NCI-H2081 treated with DMSO at 0.1 percent for 48 hours (cell line): ENCODE measurements at places on chromosomes 4 and X.

GRCh38 chr4:132396636-132397035, 752.5 kb upstream of the PCDH10 start:
- DNase-seq, result no peak

- DNase-seq, result no peak
These were observed 99.5 kb upstream of the SLC4A4 start for GRCh38 chr4:71239365-71239764.

GRCh38 chr4:70660106-70660505, 6.2 kb downstream of the JCHAIN start:
- DNase-seq, result no peak

DNA sequence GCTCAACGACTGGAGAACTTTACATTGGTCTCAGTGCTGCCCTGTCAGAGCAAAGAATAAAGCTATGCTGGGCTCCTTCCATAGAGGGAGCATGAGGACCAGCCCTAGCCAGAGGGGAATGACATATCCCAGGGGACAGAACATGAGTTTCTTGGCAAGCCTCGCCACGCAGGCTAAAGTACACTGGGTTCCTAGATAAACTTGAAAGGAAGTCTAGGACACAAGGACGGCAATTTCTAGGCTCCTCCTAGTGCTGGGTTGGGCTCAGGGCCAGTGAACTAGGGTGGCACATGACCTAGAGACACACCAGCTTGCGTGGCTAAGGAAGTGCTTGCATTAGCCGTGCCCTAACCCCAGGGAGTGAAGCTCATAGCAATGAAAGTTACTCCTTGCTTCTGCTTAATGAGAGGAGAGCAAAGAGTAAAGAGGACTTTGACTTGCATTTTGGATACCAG, 141.0 kb downstream of the MAB21L2 start:
- no peak for DNase-seq

DNA sequence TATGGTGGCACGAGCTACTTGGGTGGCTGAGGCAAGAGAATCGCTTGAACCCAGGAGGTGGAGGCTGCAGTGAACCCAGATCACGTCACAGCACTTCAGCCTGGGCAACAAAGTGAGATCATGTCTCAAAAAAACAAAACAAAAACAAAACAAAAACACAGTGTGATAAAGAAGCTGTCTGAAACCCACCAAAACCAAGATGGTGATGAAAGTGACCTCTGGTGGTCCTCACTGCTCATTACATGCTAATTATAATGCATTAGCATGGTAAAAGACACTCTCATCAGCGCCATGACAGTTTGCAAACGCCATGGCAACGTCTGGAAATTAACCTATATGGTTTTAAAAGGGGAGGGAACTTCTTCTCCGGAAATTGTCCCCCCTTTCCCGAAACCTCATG, 29.4 kb upstream of the OPHN1 start:
- DNase-seq, result no peak

DNA sequence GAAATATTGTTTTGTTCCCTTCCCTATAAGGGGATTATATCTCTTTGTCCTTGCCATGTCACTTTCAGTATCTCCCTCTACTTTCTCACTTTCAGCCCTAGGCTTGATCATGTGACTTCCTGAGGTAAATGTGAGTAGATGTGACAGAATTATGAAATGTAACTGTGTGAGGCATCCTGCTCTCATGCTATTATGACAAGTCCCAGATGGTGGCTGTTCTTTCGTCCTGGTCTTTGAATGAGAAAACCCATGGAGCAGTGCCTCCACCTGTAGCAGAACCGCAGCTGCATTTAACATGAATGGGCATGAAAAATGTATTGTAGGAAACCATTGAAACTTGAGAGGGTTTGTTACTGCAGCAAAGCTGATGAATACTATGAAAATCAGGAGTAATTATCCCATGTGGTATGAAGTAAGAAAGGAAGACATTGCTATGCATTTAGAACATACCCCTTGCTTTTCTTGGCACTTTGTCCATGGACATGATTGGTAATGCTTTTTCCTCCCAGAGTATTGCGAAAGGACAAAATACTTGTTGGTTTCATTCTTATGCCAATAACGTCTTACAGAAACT, 202.2 kb upstream of the GPRIN3 start:
- DNase-seq, result no peak

GRCh38 chrX:7254144-7254543, 106.2 kb upstream of the PUDP start:
- DNase-seq, result no peak

GRCh38 chrX:45762699-45763647, 562.3 kb upstream of the DIPK2B start:
- no peak for DNase-seq

DNA sequence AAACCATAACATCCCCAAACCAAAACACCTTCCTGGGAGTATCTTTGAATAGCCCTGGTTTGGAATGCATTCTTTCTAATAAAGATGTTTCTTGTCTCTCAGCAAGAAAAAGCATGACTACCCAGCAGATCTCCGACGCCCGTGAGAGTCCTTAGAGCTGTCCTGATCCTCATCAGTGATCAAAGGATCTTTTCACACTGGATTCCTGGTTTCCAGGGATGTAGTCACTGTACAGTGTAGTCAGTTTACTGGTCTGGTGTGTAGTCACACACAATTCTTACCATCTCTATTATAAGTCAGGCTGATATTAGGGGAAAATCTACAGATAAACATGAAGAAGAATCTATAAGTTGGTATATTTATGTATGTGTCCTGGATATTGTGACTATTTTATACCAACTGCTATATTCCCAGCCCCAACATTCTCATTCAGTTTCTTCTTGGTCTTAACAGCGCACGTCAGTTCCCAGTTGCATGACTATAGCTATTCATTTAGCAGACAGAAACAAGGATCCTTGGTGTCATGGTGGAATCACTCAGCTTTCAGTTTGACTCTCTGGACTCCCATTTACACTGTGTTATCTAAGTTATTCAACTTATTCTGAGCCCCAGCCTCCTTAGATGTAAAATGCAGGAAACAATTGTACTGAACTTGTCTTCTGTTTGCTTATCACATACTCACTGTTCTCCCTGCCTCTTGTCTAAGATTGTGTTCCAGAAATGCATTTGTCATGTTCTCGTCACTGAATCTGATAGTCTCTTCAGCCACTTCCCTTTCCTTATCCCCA, 68.3 kb downstream of the SLIT2 start:
- DNase-seq, result no peak

DNA sequence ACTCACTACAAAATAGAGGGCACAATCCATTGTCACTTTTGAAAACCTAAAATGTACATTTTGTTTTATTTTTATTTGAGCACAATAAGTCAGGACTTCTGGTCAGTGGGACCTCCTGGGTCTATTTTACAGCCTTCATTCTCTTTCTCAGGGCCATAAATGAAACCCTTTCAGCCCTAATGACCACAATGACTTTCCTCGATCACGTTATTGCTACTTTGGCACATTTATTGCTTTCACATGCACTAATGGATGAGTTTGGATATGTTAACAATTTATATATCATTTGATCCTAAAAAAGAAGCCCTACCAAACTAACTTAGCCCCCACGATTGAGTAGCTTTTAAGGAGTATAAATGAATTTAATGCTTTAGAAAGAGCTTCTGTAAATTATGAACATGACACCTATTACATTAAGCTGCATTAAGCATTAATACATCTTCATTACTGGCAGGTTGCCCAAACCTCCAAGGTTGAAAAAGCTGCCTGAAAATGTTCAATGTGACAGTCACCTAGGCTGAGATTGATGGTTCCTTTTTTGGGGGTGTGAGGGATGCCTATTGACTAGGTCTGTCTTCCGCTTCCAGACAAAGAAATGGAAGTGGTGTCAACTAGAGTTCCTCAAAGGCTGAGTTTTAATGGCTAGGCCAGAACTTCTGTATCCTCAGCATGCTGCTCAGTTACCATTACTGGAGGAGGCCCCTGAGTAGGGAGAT, 296.4 kb downstream of the GPAT3 start:
- DNase-seq, result no peak

DNA sequence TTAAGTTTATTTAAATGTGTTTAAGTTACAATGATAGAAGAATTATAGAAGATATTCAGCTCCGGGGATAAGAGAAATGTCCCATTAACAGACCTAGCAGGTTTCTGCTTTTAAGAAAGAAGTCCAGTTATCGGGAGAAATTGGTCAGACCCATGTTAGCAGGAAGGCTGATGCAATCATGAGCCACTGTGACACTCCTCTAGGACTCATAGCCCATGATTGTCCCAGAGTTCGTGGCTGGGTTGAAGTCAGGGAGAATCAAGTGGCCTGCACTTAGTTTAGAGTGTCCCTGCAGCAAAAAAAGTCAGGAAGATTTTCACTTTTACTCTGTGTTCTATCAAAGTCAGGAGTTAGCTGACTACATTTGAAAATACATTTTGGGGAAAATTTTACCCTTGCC, 72.0 kb downstream of the TMEM144 start:
- no peak for DNase-seq

GRCh38 chrX:25052798-25053534, 37.2 kb upstream of the ARX start:
- DNase-seq, result no peak

GRCh38 chr4:139247241-139247640, 32.8 kb downstream of the MGARP start:
- no peak for DNase-seq

- no peak for DNase-seq
These were observed 22.3 kb upstream of the TMEM150C start for GRCh38 chr4:82583897-82584587.

- no peak for DNase-seq
These were observed at the start of gene ZFP92 for GRCh38 chrX:153411255-153411987. Gene ZFP92 (plus strand): TSS chrX:153411472. CDS start chrX:153418323, 6,851 bp downstream.

DNA sequence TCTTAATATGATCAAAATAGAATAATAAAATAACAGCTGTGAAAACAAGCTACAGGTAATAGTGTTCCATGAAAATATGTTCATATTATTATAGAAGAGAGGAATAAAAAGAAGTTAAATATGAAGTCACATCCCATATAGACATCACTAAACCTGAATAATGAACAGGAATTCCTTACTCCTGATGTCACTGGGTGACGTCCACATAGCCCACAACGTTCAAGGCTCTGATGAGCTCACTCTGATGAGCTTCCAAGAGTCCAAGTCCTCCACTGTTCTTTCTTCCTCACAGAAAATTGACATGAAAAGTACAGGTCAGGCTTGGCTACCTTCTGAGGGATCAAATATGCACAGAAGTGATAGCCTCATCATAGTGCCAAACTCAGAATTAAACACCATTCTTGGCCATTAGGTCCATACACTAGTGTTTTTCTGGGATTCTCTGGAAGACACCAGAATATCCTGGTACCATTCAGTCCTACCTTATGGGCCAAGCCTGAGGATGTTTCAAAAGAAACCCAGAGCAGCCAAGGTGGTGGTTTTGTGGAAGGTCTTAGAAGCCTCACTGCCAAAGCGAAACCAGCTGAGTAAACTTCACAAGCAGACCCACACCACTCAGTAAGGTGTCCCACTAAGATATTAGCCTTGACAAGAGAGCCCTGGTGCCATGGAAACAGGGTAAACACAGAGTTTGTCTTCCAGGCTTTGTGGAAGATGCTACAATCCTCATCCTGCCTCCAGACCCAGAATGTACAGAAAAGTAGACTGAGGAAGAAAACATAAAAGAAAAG, 138.4 kb upstream of the HHIP start:
- no peak for DNase-seq

GRCh38 chr4:128635141-128635954, 174.2 kb upstream of the JADE1 start:
- DNase-seq, result no peak

GRCh38 chr4:106587558-106587957, 219.0 kb upstream of the GIMD1 start:
- no peak for DNase-seq

DNA sequence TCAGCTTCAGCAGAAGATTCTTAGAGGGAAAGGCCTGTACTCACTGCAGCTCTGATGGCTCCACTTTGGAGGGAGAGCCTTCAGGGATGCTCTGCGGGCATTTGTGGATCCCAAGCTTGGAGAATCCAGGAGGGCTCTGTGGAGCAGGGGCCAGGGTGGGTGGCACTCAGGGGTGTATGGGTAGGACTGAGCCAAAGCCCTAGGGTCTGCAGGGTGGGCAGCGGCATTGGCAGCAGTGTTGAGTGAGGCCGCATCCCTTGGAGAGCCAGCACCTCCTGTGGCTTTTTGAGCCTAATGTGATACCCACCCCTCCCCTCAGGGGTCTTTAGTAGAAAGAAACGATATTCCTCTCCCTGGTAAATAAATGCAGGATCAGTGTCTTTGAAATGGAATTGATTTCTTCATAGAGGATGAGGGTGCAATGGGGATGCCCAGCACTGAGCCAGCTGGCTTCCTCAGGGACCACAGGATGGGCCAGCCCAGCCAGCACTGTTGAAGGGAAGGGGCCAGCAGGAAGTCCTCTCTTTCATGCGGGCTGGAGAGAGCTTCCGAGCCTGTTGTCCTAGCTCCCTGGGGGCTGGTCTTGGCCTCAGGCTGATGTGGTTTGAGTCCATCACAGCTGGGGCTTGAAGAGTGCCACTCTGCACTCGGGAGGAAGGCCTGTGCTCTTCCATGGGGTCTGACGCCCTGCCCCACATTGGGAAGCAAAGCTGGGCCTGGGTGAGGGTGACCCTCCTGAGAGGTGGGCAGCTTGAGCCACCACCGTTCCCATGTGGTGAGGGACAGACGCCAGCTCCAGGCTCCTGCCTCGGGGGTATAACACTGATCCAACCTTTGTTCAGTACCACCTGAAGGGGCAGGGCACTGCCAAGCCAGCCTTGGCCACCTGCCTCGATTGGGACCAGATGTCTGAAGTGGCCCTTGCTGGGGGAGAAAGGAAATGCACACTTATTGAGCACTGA, 49.5 kb downstream of the PSAPL1 start:
- no peak for DNase-seq

GRCh38 chrX:133658293-133658911, 243.1 kb upstream of the GPC4 start:
- no peak for DNase-seq

DNA sequence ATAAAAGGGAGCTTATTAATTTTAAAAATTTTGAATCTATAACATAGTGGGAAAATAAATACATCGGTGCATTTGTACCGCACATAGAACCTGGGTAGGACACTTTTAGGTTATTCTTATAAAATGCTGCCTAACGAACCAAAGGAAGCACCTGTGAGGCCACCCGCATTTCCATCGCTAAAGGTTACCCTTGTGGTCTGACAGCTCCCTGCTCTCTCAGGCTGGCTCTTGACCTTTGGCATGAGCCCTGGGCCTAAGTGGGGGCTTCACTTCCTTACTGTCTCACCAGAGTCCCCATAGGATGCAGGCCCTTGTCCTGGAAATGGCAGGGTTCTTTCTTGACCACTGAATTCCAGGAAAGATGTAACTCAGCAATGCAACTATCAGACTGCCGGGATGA, 46.0 kb downstream of the HADH start:
- no peak for DNase-seq

DNA sequence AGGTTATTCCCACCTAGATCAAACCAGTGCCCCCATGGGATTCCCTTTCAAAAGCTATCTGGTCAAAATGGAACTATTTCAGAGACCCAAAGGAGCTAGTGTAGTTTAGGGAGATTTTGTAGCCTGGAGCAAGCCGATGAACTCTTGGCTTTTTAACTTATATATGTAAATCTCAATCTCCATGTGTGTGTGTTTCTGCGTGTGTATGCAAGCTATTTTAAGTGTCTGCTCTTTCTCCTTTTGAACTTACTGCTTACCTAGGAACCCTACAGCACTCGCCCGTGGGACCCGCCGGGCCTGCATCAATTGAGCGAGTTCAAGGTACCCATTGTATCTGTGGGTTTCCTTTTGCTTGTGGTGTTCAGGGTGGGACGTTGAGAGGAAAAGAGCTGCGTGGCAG, 10.4 kb downstream of the CSTF2 start:
- DNase-seq, result no peak

- DNase-seq, result peak; percentile 7
These were observed 1712.5 kb downstream of the C4orf33 start for GRCh38 chr4:130808492-130808891.

- no peak for DNase-seq
These were observed 105.2 kb upstream of the LRPAP1 start for GRCh38 chr4:3637326-3638016.

- no peak for DNase-seq
These were observed 19.7 kb downstream of the SLAIN2 start for GRCh38 chr4:48361012-48361400.
